NCI-H510A (cell line): ENCODE measurements at places on chromosomes 2 and 18.

DNA sequence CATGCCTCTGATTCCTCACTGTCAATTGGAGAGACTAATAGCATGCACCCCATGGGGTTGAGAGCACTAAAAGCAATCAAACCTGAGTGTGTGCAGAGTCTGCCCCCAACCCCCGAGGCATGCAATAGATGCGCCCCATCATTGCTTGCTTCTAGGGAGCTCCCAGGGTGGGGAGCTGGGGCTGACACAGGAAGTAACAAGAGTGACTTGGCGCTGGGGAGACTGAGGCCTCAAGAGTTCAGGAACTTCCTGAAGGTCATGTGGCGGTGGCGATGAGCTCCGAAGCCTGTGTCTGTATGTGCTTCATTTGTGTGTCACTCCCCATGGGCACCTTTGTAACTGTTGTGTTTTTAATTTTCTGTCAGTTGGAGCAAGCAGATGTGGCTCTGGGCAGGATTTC, 61.2 kb downstream of the CTIF start:
- DNase-seq, result no peak

DNA sequence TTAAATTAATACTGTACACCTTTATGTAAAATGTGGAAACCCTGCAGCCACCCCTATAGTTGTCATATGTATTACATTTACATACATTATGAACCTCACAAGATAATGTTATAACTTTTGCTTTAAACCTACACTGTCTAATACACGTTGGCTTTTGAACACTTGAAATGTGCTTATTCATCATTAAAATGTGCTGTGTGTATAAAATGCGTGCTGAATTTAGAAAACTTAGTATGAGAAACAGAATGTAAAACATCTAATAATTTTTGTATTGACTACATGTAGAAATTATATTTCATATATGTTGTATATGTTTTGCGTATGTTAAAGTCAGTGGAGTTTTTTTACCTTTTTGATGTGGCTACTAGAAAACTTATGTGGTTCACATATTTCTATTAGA, 68.8 kb downstream of the MAPRE2 start:
- DNase-seq, result no peak

GRCh38 chr2:102424754-102425153, 1.8 kb downstream of the IL18RAP start:
- DNase-seq, result no peak

GRCh38 chr2:72367530-72368225, 220.0 kb upstream of the CYP26B1 start:
- no peak for DNase-seq

GRCh38 chr2:47676261-47676926, 106.6 kb upstream of the MSH6 start:
- no peak for DNase-seq
